CD4-positive, alpha-beta T cell (primary cell): ENCODE measurements at places on chromosomes 3 and 15. TPM values are rescaled to one million over a fixed set of nuclear protein-coding genes. Genes with fewer than 3 reads are reported as not detected.

DNA sequence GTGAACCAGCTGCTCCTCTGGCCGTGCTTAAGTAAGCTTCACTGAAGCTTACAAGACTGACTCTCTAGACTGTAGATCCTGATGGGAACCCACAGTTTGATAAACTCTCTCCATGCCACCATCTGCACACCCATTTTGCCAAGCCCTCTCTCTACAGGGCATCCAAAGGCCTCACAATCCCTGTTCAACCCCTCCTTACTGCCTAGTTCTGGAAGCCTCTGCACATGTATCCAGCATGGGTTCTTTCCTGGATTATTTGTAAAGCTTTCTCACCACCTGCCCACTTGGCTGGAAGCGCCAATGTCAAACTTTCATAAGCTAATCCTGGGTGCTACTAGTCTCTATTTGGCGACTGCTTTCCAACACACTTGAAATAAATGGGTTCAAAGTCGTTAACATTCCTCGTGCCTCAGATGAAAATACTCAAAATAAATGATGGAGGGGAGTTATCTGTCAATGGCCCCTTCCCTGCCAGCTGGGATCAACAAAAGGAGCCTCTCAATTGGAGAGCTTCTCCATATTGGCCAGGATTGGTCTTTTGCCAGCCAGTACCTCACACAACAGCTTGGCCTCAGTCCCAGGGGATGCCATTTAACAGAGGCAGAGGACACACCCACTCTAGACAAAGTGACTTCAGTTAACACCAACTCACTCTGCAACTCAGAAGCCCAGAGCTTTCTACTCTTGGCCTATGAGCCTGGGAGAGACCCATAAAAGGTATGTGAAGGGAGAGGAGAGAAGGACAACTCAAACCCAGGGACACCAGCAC is 48.1 kb downstream of the SH3BP5 start:
- no peak for DNase-seq

- DNase-seq = no peak
Measured at GRCh38 chr15:49830391-49830790, 209.5 kb downstream of the DTWD1 start.

SLC6A11 gene
- not detected for total RNA-seq

RNF7 gene
- 65.7 TPM for total RNA-seq

DNA sequence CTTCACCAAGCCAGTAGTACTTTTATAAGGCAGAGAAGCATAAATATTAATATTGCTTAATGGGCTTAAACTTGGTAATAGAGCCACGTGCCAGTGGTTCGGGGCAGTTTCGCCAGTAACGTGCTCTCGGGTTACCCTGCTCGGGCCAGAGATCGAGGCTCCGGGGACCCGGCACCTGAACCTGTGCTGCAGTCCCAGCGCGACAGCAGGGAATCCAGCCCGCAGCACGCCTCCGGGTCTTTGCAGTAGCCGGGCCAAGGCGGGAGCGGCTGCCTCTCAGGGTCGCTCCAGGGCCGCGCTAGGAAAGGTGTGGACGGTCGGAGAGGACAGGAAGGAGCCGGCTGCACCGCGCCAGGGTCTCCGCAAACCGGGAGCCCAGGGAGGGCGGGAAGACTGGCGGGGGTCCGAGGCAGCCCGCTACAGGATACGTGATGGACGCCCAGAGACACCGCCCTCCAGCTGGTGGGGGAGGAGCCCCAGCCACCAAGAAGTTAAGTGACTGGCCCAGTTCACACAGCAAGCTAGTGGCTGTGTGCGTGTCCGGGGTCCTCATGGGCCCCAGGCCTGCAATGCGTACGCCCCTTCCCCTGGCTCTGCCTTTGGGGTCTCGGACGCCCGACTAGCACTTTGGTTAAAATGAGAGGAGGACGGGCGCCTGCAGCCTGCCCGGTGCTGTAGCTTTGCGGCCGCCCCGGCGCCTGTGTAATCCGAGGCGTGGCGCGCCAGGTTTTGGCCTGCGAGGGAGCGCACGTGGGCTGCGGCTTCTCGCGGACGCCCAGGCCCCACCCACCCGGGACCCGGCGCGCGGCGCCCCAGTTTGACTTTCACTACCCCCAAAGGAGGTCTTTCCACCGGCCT is 1.2 kb upstream of the PDE8A start:
- DNase-seq = peak; percentile 86

- no peak for DNase-seq
Measured at GRCh38 chr3:137217733-137218132, 259.9 kb downstream of the IL20RB start.

DNA sequence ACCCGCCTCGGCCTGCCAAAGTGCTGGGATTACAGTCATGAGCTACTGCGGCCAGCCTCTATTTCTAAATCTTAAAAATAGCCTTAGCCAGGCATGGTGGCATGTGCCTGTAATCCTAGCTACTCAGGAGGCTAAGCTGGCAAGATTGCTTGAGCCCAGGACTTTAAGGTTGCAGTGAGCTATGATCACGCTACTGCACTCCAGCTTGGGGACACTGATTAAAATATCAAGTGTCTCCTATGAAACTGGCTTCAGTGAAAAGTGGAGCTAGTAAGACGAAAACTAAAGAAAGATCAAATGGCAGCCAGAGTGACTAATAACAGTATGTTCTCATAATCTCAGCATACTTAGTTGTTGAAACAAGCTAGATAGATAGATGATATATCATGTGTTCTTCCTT is 112.5 kb downstream of the STT3B start:
- DNase-seq = no peak

DNA sequence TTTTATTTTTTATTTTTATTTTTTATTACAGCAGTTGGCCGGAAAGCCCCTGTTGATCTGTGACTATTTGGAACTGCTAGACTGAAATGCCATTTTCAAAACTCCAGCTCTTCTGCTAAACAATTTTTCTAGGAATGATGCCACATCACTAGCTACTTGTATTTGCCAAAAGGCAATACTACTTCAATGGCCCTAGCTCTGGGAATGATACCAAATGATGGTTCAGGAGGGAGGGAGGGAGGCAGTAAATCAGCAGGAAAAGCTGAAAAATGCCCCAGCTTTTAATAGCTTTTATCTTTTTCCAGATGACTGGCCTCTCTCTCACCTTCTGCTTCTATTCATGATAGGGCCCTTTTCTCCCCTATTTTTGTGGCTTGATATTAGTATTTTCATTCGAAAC is 2.6 kb upstream of the CHL1 start:
- no peak for DNase-seq

DNA sequence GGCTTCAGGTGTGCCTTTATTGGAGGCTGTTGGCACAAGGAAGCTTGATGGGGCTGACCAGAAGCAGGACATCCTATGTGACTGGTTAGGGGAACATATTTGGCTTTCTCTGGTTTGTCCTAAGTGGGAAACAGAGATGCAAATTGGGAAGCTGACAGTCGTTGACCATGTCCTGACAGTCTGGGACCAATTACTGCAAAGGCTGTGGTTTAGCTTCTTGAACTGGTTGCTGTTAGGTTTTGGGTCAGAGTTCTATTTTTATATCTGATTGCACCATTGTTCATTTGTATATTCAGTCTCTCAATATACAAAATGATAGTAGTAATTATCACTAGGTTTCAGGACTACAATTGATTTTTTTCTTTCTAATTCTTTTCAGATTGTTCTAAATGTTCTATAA is 36.8 kb downstream of the SNTN start:
- DNase-seq = no peak

DNA sequence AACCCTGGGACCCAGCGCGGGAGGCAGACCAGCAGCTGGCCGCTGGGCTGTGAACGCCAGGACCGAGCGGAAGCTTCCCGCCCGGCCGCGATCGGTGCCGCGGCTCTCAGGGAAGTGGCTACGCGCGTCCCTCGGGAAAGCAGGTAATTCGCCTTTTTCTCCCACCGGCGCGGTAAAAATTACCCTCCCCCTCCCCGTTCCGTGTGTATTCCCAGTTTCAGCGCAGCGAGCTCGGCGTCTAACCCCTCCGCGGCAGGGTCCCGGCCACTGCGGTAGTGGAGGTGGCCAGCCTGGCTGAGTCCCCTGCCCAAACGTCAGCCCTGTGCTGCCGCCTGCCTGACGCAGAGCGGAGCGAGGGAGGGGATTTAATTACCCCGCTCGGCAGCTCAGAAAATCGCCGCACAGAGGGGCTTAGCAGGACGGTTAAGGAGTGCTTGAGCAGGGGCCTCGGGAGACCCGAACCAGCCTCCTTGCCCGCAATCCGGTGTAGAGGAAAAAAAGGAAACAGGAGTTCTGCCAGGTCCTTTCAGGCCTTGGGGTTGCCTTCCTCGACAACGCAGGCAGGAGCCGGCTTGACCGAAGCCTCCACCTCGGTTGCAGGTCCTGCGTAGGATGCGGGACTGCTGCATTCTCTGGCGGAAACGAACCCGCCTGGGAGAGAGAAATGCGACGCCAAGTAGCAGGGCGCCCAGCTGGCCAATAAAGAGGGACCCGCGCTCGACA is 2.9 kb downstream of the GATA2 start:
- DNase-seq = no peak

- peak; percentile 21 for DNase-seq
Measured at GRCh38 chr15:76336254-76337058, at the start of gene ISL2. Gene ISL2 (plus strand): TSS chr15:76336773. CDS start chr15:76336884, 111 bp downstream.

CCNDBP1 gene
- total RNA-seq = 92.3 TPM

GRCh38 chr3:38583688-38584087 is 65.8 kb downstream of the SCN5A start:
- no peak for DNase-seq

NEK11 gene
- 4.2 TPM for total RNA-seq
